Esophagus muscularis mucosa (tissue), 4 donors: ENCODE measurements at places on chromosomes 1 and 21. TPM values are rescaled to one million over a fixed set of nuclear protein-coding genes. Genes with fewer than 3 reads are reported as not detected.

B4GALT3 gene
- 24.8 TPM for total RNA-seq

DNA sequence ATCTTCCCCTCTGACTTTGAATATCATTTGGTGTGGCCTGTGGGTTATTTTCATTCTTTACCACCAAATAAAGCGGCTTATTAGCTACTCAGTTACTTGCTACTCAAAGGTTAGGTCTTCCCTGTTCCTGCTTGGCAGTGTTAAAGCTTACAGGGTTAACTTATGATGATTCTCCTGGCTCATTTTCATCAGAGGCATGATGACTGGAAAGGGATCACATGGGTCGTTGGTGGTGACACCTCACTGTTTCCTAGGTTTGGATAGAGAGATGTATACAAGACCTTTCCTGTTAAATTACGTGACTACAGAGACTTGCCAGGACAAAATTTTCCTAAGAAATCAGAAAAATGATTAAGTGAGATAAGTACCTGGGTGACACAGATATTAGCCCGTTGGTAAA, 27.4 kb downstream of the MRPS6 start:
- no peak overlapping the region for H3K4me3 ChIP-seq
- peaks cover 6% of the 10 kb centered on the region for H3K36me3 ChIP-seq
- no peak for DNase-seq
- H3K4me1 ChIP-seq, result peaks cover 46% of the 10 kb centered on the region
- no peak overlapping the region for H3K27ac ChIP-seq

GRCh38 chr1:86648255-86648654, 56.1 kb upstream of the SH3GLB1 start:
- no peaks in the 10 kb centered on the region for H3K4me1 ChIP-seq
- no peak overlapping the region for H3K4me3 ChIP-seq
- no peak overlapping the region for H3K27ac ChIP-seq

ACTL8 gene
- not detected for total RNA-seq

DNA sequence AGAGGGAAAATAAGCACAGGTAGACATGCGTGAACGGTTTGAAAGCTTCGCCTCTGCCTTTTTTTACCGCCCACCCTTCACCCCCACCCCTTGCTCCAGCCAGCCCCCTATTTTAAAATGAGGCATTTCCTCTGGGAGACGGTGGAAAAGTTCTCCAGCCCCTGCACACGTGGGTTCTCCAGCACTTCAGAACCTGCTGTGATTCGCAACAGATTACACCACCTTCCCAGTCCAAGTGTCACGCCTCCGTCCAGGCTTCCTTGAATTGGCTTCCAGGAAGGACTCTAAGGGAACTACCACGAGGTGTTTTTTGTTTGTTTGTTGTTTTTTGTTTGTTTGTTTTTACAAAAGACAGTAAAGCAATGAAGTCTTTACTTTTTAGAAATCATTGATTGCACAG, 2.6 kb downstream of the LRRC7 start:
- no peaks in the 10 kb centered on the region for H3K27me3 ChIP-seq
- no peak overlapping the region for H3K4me3 ChIP-seq

GRCh38 chr1:87728169-87728568, 399.5 kb downstream of the LMO4 start:
- H3K4me1 ChIP-seq, result no peaks in the 10 kb centered on the region
- no peaks in the 10 kb centered on the region for H3K36me3 ChIP-seq
- H3K27ac ChIP-seq, result no peak overlapping the region
- H3K4me3 ChIP-seq, result no peak overlapping the region
- DNase-seq, result no peak

DNA sequence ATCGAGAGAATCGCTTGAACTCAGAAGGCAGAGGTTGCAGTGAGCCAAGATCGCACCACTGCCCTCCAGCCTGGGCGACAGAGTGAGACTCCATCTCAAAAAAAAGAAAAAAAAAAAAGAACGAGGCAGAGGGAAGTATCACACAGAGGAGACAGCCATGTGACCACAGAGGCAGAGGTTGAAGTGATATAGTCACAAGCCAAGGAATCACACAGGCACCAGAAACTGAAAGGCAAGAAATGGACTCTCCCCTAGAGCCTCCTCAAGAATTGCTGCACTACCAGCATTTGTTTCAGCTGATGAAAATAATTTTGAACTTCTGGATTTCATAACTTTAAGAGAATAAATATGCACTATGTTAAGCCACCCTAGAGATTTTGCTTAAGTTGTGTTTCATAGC, 459.6 kb downstream of the PTPRC start:
- H3K4me3 ChIP-seq, result no peak overlapping the region
- H3K36me3 ChIP-seq, result no peaks in the 10 kb centered on the region
- H3K27ac ChIP-seq, result no peak overlapping the region
- no peaks in the 10 kb centered on the region for H3K27me3 ChIP-seq

GRCh38 chr1:8753736-8754135, 63.7 kb downstream of the RERE start:
- no peak overlapping the region for H3K4me3 ChIP-seq
- DNase-seq, result no peak
- H3K36me3 ChIP-seq, result no peaks in the 10 kb centered on the region
- H3K27me3 ChIP-seq, result no peaks in the 10 kb centered on the region

GRCh38 chr1:3530086-3530925, 75.8 kb downstream of the ARHGEF16 start:
- no peaks in the 10 kb centered on the region for H3K36me3 ChIP-seq
- peaks cover 18% of the 10 kb centered on the region for H3K4me1 ChIP-seq
- peaks cover 51% of the 10 kb centered on the region for H3K27me3 ChIP-seq
- H3K27ac ChIP-seq, result peak overlapping the region; percentile 85
- H3K4me3 ChIP-seq, result peak overlapping the region; percentile 72

- DNase-seq, result no peak
- no peaks in the 10 kb centered on the region for H3K27me3 ChIP-seq
- H3K4me3 ChIP-seq, result no peak overlapping the region
- peaks cover 41% of the 10 kb centered on the region for H3K4me1 ChIP-seq
- no peaks in the 10 kb centered on the region for H3K36me3 ChIP-seq
- peak overlapping the region; percentile 77 for H3K27ac ChIP-seq
Measured at GRCh38 chr1:162680419-162681121, 48.3 kb downstream of the DDR2 start.

SLFNL1 gene
- total RNA-seq, result 0.52 TPM

- DNase-seq, result no peak
- H3K4me3 ChIP-seq, result no peak overlapping the region
- H3K36me3 ChIP-seq, result no peaks in the 10 kb centered on the region
- H3K27me3 ChIP-seq, result no peaks in the 10 kb centered on the region
- H3K27ac ChIP-seq, result no peak overlapping the region
Measured at GRCh38 chr1:89887270-89887669, 66.4 kb downstream of the LRRC8D start.

LEFTY1 gene
- not detected for total RNA-seq

DNA sequence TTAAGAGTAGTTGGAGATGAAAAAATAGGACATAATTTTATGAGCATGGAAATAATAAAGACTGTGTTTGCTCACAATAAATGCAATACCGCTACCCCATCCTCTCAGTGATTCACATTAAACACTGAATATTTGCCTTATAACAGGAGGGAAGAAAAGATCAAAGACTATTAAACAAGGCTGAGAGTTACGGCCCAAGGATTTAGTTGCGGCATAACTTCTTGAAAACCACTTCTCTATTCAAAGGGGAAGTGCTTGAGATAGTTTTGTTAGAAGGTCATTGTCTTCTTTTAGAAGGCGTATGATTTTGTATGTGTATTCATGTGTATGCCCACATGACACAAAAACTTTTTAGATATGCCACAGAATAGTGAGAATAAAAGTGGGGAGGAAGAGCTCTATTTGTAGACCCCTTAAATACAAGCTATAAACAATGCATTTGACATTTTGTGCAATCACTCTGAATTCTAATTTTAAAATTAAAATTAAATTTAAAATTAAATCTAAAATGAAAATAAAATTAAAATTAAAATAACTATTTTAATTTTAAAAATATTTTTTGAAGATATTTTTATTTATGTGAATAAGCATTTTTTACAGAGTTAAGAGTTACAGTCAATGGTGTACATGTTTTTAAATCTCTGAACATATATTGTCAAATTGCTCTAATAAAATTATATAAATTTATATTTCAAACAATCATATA, 986.6 kb upstream of the ADAMTS5 start:
- H3K27ac ChIP-seq, result no peak overlapping the region
- H3K27me3 ChIP-seq, result no peaks in the 10 kb centered on the region

DNA sequence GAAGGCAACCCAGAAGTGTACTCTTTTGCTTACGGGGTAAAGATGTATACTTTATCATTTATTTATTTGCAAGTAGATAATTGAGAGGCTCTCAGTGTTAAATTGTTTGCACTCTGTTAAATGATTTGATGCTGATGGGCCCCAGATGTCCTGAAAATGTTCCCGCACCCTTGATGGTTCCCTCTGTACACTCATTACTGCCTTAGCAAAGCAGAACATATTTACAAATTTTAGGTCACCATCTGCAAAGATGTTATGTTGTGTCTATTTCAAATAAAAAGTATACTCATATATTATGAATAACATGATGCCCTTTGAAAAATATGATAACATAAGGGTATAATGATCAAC, 240.5 kb upstream of the SNX7 start:
- H3K36me3 ChIP-seq, result no peaks in the 10 kb centered on the region
- H3K27me3 ChIP-seq, result no peaks in the 10 kb centered on the region
- H3K27ac ChIP-seq, result no peak overlapping the region
- no peaks in the 10 kb centered on the region for H3K4me1 ChIP-seq
- DNase-seq, result no peak
- no peak overlapping the region for H3K4me3 ChIP-seq

- H3K27me3 ChIP-seq, result no peaks in the 10 kb centered on the region
- peak overlapping the region; percentile 80 for H3K27ac ChIP-seq
- peaks cover 8% of the 10 kb centered on the region for H3K36me3 ChIP-seq
- no peak for DNase-seq
Measured at GRCh38 chr21:44050276-44050675, 38.2 kb downstream of the TRAPPC10 start.

FAM110D gene
- 14.8 TPM for total RNA-seq

DNA sequence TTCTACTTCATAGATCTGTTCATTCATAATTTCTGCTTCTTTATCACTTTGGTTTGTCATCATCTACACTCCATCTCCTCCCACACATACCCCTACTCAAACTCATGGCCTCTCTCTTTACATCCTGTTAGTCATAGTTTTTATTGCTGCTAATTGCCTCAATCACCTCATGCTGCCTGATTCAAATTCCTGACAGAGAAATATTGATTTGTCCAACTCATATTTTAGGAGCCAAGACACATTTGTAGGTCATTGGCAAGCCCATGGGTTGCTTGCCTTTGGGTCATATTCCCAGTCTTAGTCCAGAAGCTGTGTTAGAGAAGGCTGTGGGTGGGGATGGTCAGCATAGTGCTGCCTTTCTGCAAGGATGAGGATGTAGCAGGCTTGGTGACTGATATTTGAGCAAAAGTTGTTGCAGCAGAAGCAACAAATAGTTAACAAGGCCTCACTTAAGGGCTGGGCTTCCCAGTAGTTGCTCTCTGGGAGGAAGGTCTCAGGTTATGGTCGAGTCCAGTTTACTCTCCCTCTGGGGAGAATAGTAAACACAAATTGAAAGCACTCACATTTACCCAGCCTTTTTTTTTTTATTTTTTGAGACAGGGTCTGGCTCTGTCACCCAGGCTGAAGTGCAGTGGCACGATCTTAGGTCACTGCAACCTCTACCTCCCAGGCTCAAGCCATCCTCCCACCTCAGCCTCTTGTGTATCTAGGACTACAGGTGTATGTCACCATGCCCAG, 22.4 kb upstream of the EPS15 start:
- no peaks in the 10 kb centered on the region for H3K27me3 ChIP-seq
- no peak overlapping the region for H3K27ac ChIP-seq
- no peak overlapping the region for H3K4me3 ChIP-seq
